GM04504 (cell line): ENCODE measurements at places on chromosomes 7 and 10.
A peak's percentile ranks its signal among the peaks of the same experiment; 100 is the strongest.

GRCh38 chr7:80943342-80943741 lies 24.5 kb upstream of the SEMA3C start:
- no peak for DNase-seq

GRCh38 chr7:39825401-39825980 lies 124.6 kb upstream of the CDK13 start:
- DNase-seq: no peak

- no peak for DNase-seq
Observed at GRCh38 chr10:1886039-1886438, 148.7 kb upstream of the ADARB2 start.

- no peak for DNase-seq
Observed at GRCh38 chr7:81925530-81925929, 155.7 kb upstream of the HGF start.

DNA sequence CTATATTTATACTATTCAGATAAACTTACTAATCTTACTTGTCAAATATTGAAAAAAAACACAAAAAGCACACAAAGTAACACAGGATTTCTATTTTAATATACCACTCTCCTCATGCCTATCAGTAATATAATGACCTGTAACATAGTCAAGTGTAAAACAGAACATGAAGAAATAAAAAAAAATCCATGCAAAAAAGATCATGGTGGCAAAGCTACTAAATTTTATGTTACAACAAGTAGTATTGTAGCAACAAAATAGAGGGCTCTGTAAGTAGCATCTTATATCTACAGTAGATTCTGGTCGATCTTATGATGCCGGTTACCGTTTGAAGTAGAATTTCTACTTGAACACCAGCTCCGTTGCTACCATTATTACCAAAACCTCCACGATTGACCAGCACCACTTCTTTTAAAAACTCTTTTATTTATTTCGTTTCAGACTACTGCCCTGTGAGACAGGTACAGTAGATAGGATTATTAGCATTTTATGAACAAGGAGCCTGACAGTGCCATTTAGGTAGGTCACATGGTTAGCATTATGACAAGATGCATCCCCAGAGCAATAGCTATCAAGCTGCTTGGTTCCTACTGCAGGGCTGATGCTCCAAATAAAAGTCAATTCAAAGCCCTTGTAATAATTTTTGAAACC lies 2.1 kb downstream of the CPED1 start:
- no peak for DNase-seq

GRCh38 chr7:75995052-75995471 lies 667 bp upstream of the TMEM120A start:
- DNase-seq: no peak

DNA sequence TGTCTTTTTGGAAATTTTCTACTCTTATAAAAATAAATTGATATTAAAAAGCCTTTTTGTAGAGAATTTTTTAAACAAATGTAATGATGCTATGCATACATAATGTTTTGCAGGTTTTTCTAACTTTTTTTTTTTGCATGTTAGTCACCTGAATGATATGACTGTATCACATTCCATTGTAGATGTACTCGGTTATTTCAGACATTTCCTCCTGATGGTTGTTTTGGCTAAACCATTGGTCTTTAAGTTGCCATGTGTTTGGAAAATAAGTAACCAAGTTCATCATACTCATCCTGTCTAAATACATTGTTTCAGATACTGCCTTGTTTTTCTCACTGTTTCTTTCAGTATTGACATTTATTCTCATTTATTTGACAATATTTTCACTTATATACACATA lies 25.8 kb downstream of the NHLRC2 start:
- no peak for DNase-seq

- no peak for DNase-seq
Observed at GRCh38 chr7:123460616-123461015, 73.8 kb downstream of the IQUB start.

DNA sequence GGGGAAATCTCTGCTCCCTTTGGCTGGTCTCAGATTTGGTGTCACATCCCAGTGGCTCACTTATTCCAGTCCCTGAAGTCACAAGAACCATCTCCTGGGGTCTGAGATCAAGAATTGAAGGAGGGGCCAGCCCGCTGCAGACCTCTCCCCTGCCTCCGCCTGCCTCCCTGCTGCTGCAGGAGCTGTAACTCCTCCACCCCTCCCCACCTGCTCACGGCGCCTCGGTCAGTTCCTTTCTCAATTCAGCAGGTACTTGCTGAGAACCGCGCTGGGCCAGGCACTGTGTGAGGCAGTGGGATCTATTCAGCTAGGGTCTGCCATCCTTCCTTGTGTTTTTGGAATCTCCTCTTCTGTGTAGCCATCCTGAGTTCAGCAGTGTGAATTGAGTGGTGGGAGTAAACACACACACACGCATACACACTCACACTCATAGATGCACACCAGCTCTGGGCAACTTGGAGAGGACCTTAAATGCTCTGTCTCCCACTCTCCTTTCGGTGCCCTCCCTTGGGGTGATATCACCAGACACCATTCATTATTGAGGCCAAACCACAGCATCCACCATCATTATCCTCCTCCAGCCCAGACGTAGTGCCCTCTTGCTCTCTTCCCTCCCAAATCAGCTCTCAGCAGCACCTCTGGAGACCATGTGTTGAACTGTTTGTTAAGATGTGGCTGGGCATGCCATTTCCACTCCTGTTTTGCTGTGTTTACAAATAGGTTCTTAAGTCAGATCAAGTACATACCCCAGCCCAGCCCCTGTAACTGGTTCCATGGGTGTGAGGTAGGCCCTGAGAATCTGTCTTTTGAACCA lies 22.0 kb upstream of the ANKRD2 start:
- no peak for DNase-seq

- no peak for DNase-seq
Observed at GRCh38 chr7:106839511-106839910, 25.6 kb upstream of the PIK3CG start.

DNA sequence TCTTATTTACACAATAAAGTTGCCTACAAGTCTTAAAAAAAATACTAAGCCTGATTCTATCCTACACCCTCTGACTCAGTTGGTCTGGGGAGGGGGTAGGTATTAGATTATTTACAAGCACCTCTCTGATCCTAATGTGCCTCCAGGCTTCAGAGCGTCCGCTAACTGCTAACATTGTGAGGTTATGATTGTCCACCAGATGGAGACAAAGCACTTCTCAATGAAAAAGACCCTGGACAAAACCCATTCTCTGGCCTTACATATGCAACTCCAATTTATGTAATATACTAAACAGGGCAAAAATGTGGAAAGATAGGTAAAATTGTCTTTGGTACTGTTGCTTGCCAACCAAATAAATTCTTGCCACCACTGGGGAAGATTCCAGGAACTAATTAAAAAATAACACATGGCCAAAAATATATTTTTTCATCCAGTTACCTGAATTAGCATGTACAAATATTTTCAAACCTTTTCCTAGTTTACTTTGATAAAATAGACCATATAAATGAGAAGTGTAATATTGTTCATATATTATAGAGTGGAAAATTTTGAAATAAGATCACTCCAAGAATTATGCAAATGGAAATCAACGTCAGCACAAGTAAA lies 92.4 kb downstream of the KIF20B start:
- DNase-seq: peak; percentile 28
